ENCODE measurements at places on chromosomes 16 and 17. TPM values are rescaled to one million over a fixed set of nuclear protein-coding genes. Genes with fewer than 3 reads are reported as not detected.

The CRHR1 gene
- not detected for total RNA-seq

The SAMD14 gene
- 0.73 TPM for total RNA-seq

The KRTAP1-5 gene
- not detected for total RNA-seq

The SNX20 gene
- not detected for total RNA-seq

The PHF12 gene
- 48.4 TPM for total RNA-seq

The CCL17 gene
- total RNA-seq: not detected

DNA sequence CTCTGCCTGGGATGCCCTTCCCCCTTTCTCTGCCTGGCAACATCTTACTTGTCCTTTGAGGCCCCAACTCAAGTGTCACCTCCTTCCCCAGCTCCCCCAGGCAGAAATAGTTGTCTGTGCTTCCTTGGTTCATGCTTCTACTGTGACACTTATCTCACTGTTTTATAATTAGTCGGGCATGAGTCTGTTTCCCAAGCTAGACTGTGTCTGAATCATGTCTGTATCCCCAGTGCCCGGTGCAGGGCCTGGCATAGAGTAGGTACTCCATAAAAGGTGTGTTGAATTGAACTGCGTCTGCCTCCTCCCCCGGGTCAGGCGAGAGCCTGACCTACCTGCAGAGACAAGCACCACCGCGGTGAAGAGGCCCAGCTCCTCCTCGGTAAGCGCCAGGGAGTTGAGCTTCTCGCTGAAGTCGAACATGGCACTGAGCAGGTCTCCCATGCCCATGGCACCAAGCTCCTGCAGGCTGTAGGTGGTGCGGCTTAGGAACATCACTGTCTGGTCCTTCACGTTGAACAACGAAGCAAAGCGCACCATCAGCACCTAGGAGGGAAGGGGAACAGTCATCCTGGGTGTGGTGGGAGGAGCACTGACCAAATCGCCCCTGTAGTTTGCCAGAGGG, 6.7 kb downstream of the NR1D1 start:
- peaks cover 14% of the 10 kb centered on the region for H3K36me3 ChIP-seq
- H3K4me3 ChIP-seq: no peak overlapping the region
- peaks cover 13% of the 10 kb centered on the region for H3K4me1 ChIP-seq

GRCh38 chr16:61677776-61678175, 358.5 kb downstream of the CDH8 start:
- no peaks in the 10 kb centered on the region for H3K4me1 ChIP-seq
- no peak overlapping the region for H3K27ac ChIP-seq
- no peak for DNase-seq

DNA sequence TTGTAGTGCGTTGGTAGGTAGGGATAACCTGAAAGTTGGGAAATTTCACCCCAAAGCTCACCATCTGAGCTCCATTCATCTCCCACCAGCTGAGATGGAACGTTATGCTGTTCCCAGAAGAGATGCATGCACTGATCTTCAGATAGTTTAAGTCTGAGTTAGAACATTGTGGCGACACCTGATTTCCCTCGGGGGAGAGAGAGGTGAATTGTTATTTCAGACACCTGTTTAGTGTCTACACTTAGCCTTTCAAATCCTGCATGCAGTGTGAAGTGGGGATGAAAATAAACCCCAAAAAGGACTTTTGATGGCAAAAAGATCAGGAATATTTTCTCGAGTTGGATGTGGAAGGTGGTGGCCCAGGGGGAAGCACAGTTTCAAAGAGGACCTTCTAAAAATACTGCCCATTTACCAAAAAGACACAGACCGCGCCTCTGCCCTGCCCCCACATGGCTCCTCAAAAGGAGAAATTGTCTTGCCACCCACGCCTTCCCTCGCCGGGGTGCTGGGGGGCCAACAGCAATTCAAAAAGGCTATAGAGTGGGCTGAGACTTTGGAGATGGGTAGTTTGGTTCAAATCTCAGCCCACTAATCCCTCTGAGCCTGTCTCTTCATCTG, 11.4 kb downstream of the CIITA start:
- H3K4me1 ChIP-seq: peaks cover 3% of the 10 kb centered on the region
- DNase-seq: no peak
- H3K27me3 ChIP-seq: peaks cover 16% of the 10 kb centered on the region
- H3K4me3 ChIP-seq: no peak overlapping the region
- H3K36me3 ChIP-seq: no peaks in the 10 kb centered on the region

GRCh38 chr17:47987240-47987835, 16.4 kb downstream of the CDK5RAP3 start:
- H3K36me3 ChIP-seq: 0 out of 2 replicates have a peak, but pooled peaks cover 7% of the 10 kb centered on the region
- H3K27me3 ChIP-seq: no peaks in the 10 kb centered on the region
- no peaks in the 10 kb centered on the region for H3K4me1 ChIP-seq
- no peak overlapping the region for H3K27ac ChIP-seq

GRCh38 chr16:14366447-14366846, 263.6 kb downstream of the PARN start:
- H3K4me3 ChIP-seq: no peak overlapping the region
- no peak overlapping the region for H3K27ac ChIP-seq
- DNase-seq: no peak
- H3K4me1 ChIP-seq: peaks cover 32% of the 10 kb centered on the region
- H3K27me3 ChIP-seq: no peaks in the 10 kb centered on the region
- no peaks in the 10 kb centered on the region for H3K36me3 ChIP-seq

DNA sequence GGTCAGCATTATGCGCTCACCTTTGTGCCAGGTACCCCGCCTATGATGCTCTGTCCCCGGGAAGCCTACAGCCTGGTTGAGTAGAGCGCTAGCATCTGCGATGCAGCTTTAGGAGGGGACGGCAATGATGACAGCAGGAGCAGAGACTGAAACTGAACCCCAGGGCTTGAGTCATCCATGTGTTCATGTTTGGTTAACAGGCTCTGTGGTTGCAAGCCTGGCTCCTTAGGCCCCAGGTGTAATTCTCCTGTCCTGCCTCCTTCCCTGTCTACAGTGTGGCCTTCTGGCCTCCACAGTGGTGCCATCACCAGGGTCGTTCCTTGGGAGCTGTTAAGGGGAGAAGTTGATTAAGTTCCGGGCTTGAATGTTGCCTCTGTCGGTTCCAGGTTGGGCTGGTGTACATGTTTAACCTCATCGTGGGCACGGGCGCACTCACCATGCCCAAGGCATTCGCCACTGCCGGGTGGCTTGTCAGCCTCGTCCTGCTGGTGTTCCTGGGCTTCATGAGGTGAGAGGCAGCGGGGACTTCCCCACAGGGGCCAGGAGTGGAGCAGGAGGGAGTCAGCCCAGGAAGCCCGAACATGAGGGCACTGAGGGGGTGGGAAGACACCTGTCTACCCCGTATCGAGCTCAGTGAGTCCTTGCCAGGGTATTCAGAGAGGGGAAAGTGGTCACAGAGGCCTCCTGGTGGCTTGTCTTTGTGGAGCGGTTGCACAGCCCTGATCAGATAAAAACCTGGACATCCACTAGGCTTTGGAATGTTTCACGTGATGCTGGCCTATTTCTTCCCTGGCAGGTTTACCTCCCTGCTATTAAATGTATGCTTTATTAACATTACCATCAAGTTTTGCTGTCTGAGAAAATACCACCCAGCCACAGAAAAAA, 9.2 kb upstream of the NAT9 start:
- no peak overlapping the region for H3K4me3 ChIP-seq
- no peak overlapping the region for H3K27ac ChIP-seq
- H3K4me1 ChIP-seq: no peaks in the 10 kb centered on the region
- no peak for DNase-seq
- H3K36me3 ChIP-seq: no peaks in the 10 kb centered on the region

GRCh38 chr17:73203135-73203787, 10.4 kb downstream of the COG1 start:
- peaks cover 29% of the 10 kb centered on the region for H3K36me3 ChIP-seq
- no peak overlapping the region for H3K4me3 ChIP-seq
- no peak for DNase-seq
- H3K27me3 ChIP-seq: no peaks in the 10 kb centered on the region
- H3K4me1 ChIP-seq: no peaks in the 10 kb centered on the region

DNA sequence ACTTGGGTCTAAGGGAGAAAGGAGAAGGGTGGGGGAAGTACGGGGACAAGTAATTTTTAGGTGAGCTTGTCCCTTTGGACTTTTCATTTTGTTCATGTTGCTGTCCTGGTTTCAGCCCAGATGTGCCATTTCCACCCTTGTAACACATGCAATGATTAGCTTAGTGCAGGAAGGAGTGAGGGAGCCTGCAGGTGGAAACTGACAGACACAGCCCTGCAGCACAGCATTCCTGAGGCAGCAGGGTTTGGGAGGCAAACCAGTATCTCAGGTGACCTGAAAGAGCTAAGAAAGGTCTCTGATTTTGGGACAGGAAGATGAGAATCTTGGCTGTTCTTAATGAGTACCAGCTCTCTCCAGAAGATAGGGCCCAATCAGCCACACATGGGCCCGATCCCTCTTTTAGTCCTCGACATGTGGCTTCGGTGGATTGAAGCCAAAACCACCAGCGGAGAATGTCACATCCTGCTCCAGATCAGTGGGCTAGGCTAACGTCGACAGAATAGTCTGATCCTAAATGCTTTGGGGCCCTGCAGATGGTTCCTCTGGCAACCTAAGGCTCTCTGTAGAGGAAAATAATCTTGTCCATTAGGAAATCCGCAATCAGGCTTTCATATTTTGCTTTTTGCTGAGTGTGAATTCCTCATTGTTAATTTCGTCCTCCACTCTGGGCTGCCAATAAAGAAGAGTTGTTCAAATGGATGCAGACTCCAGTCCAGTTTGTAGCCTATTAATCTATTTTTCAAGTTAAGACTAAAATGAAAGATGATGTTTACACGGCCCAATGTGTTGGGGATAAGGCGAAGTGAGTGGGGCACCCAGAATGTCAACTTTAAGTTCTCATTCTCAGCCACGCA, 3.8 kb upstream of the RNF157 start:
- no peaks in the 10 kb centered on the region for H3K36me3 ChIP-seq
- no peak overlapping the region for H3K27ac ChIP-seq
- H3K27me3 ChIP-seq: no peaks in the 10 kb centered on the region
- DNase-seq: no peak

- peaks cover 19% of the 10 kb centered on the region for H3K36me3 ChIP-seq
- H3K4me3 ChIP-seq: no peak overlapping the region
- no peak overlapping the region for H3K27ac ChIP-seq
- DNase-seq: no peak
Observed at GRCh38 chr16:47463771-47464624, 2.9 kb downstream of the PHKB start.

DNA sequence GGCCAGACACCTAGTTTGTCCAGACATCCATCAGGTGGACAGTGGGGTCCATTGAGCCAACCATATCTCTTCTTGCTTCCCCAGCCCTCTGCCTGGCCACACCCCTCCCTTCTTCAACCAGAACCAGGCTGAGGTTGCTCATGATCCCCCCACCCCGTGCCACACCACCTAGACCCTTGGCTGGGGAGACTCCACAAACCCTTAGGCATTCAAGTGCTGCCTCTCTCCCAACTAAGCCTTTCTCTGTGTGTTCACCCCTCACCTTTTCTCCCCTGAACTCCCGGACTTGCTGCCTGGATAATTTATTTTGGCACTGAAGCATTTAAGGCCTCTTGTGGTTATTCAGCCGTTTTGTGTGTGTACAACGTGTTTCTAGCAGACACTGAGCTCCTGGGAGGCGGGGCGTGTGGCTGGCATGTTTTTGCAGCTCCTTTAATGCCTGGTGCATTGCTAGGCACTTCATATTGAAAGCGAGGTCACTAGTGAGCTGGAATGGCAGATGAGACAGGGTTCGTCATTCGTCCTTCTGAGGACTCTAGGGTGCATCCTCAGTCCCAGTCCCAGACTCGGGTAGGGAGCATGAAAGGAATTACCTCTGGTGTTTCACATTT, 28.7 kb downstream of the CACNA1G start:
- H3K27ac ChIP-seq: no peak overlapping the region
- H3K27me3 ChIP-seq: peaks cover 26% of the 10 kb centered on the region
- H3K4me1 ChIP-seq: peaks cover 10% of the 10 kb centered on the region
- no peak for DNase-seq
- H3K4me3 ChIP-seq: no peak overlapping the region
- H3K36me3 ChIP-seq: no peaks in the 10 kb centered on the region

DNA sequence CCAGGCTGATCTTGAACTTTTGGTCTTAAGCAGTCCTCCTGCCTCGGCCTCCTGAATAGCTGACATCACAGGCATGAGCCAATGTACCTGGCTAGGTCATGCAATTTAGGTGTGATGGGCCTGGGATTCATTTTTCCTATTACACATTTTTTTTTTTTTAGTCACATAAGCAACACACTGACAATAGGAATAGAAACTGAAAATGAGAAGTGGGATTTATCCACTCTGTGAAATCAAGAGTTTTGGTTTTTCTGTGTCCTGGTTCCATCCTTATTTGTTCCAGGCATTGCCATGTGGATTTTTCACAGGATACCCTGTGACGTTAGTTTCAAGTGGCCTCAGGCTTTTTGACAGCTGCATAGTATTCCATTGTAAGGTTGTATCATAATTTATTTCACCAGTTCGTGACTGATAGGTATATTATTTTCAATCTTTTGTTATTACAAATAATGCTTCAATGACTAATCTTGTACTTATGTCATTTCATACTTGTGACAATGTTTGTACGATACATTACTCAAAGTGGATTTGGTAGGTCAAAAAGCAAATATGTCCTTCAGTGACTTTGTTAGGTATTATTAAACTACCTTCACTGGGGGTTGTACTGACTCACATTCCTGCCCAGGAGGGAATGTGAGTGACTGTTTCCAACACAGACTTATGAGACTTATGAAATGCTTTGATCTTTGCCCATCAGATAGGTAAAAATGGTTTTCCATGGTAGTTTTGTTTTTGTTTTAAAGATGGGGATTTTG, 10.6 kb downstream of the ADCY7 start:
- peaks cover 6% of the 10 kb centered on the region for H3K4me1 ChIP-seq
- peak; percentile 82 for DNase-seq
- H3K36me3 ChIP-seq: no peaks in the 10 kb centered on the region
- no peak overlapping the region for H3K27ac ChIP-seq
- no peaks in the 10 kb centered on the region for H3K27me3 ChIP-seq

DNA sequence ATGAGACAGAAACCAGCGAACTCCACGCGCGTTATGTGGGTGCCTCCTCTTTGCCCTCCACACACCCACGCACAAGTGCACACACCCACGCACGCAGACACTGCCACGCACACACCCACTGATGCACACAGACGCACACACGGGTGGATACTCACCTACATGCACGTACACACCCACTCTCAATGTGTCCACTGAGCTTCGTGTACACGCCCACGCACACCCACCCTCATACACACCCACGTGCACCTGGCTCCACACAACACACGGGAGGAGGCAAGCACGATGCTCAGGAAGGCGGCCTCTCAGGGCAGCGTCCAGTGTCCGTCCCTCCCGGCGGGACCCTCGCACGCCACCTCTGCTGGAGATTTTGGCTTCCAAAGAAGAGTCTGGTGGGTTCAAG, 4.2 kb downstream of the RFNG start:
- no peak overlapping the region for H3K27ac ChIP-seq
- H3K4me3 ChIP-seq: no peak overlapping the region
- no peaks in the 10 kb centered on the region for H3K27me3 ChIP-seq
- no peak for DNase-seq
